ENCODE measurements at places on chromosomes 6 and 20. TPM values are rescaled to one million over a fixed set of nuclear protein-coding genes. Genes with fewer than 3 reads are reported as not detected.
A peak's percentile ranks its signal among the peaks of the same experiment; 100 is the strongest.

DNA sequence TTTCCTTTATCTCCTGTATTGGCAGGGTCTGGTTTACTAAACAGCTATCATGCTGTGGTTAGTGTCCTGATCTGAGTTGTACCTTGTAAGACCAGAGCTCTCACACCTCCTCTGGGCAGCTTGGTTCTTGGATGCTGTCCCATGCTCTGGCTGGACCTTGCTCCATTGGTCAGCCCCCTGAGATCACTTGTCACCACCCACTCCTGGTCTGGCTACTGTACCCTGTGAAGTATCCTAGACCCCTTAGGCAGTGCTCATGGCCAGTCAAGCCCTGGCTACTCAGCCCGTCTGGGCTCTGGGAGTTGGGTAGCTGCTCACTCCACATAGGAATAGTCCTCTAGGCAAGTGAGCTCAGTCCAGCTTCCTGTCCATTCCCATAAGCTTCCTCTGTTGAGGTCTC lies 31.1 kb downstream of the ADGRF4 start:
- no peak for DNase-seq

- peak; percentile 82 for DNase-seq
These were observed 87.8 kb downstream of the DHX35 start for GRCh38 chr20:39049684-39050554.

DNA sequence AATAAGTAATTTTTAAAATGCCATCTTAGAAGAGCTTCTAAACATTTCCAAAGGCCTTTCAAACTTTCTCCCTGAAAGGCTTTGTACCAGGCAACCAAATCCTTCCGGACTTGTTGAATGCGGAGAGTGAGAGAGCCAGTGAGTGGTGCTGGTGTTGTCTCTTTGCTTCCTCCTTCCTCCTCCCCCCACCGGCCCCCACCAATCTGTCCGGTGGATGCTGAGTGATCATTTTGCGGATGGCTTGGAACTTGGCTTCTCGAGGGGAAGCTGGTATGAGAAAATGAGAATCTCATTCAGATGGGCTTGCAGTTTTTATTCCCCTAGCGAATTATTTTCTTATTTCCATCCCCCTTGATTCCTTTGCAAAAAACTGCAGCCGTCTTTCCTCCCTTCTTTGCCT lies 97.3 kb downstream of the ANKRD60 start:
- no peak for DNase-seq

- no peak for DNase-seq
These were observed 7.7 kb downstream of the MANBAL start for GRCh38 chr20:37297066-37297736.

DNA sequence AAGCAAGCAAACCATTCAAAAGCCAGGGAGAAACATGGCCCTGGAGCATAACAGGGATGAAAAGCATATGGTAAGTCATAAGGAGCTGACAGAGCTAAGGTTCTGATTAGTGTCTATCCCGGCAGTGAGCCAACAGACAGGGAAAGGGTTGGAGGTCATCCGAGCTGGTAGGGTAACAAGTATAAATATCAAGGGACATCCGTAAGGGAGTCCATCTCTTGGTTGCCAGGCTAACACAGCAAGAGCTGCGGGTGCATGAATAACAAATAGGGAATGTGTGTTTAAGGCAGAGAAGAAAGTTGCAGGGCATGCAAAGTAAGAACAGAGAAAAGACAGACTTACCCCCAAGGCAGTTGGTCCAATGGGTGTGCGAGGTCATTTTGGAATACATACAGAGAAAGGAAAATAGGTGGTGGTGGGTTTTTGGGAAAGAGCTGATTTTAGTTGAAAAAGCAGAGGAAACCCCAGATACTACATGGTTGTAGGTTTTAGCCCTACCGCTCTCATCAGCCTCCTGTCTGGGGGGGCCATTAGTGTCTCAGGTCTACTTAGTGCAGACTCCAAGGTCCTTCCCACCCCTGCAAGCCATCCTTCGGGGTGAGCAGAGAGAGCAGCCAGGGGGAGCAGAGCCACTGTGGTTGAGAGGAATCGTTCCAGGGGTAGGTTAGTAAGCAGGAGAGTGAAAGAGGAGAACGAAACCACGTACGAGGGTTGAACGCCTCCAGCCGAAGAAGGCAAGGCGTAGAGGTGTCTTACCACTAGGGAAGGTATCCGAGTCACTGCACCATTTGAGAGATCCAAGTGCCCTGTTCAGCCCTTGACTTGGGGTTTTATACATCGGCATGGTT lies at the start of gene ERVFRD-1:
Gene ERVFRD-1, minus strand, starts transcription at position 805 of the 848 bp plus-strand sequence. CDS start 6,415 bp downstream, outside the sequence.
- DNase-seq = no peak

DNA sequence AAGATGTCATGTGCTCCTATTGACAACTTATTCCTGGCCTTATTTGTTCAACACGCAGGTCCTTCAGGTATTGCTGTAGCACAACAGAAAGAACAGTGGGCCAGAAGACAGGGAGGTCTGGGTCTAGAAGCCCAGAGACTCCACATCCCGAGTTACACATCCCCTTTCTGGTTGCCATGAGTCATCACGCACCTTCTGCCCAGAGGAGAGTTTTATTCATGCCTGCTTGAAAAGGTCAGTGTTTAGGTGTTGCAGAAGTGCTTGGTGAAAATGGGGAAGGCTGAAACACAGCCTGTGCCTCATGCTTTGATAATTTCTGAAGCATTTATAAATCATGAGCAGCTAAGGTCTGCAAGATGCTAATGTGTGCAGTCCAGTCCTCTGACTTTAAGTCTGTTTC lies 256.4 kb downstream of the GMPR start:
- DNase-seq = no peak

GRCh38 chr6:159084493-159085091 lies 39.8 kb upstream of the TAGAP start:
- DNase-seq = no peak

- no peak for DNase-seq
These were observed 8.5 kb upstream of the MRPS10 start for GRCh38 chr6:42226161-42226611.

The WFDC10B gene
- total RNA-seq = not detected

The EMILIN3 gene
- not detected for total RNA-seq

The PPP1R14C gene
- not detected for total RNA-seq

The IL17A gene
- total RNA-seq = not detected

The HNF4A gene
- total RNA-seq = not detected

The ZSCAN31 gene
- total RNA-seq = 2.4 TPM

The SLC32A1 gene
- total RNA-seq = not detected

The PTK6 gene
- total RNA-seq = 0.76 TPM

All from naive thymus-derived CD4-positive, alpha-beta T cell (primary cell).